ENCODE measurements at places on chromosomes 2 and 18. TPM values are rescaled to one million over a fixed set of nuclear protein-coding genes. Genes with fewer than 3 reads are reported as not detected.

The DGKD gene
- total RNA-seq: 30.2 TPM

The DCC gene
- total RNA-seq: 0.40 TPM

The NTSR2 gene
- not detected for total RNA-seq

- DNase-seq: no peak
Observed at GRCh38 chr2:74887960-74888700, 54.2 kb downstream of the HK2 start.

GRCh38 chr2:239610457-239611221 is 209.8 kb upstream of the HDAC4 start:
- DNase-seq: no peak

The CRYBA2 gene
- not detected for total RNA-seq

GRCh38 chr2:44136252-44136651 is 32.4 kb upstream of the PPM1B start:
- DNase-seq: no peak

DNA sequence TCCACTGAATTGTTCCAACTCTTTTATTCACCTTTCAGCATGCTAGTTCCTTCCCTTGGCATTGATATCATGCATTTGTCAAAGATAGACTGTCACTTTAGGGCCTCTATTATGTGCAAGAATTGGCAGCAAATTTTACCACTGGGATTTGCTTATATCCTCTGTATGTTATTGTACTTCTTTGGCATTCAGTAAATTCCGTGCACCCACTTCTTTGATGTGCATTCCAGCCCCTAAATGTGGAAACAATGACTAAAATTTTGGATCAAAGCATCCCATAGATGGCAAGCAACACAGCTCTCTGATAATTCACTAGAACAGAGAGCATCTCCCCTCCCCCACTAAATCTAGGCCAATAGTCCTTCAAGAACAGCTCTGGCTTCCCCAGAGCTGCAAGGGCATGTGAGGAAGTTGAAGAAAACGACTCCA is 399.0 kb upstream of the HNRNPA3 start:
- DNase-seq: no peak

DNA sequence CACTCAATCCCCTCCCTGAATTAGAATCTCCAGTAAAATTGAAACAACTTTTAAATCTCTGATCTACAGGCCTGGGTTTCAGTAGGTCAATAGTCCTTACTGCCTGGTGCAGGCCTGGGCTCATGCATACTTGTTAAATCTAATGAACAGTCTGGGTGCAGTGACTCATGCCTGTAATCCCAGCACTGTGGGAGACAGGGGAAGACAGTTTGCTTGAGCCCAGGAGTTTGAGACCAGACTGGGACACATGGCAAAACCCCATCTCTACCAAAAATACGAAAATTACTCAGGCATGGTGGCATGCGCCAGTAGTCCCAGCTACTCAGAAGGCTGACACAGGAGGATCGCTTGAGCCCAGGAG is 94.7 kb upstream of the SP3 start:
- DNase-seq: no peak

DNA sequence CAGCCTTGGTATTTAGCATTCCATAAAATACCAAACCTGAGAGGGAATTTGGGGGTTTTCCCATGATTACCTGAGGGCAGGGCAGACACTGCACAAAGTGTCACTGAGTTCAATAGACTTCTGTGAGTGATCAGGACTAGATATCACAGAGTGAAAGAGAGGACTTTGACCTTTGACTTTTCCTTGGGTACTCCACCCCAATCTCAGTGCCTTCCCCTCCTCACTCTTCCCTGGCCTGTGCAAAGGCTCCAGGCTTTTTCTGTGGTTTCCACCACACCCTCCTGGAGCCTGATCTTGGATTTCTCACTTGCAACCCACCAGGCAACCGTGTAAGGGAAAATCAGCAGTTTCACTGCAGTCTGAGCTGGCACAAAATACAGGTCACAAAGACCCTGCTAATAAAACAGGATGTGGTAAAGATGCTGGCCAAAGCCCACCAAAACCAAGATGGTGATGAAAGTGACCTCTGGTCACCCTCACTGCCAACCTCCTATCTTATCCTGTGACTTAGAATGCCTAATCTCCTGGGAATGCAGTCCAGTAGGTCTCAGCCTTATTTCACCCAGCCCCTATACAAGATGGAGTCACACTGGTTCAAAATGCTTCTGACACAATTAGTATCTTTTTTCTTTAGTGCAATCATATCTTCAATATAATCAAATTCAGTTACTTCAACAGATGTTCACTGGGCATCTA is 64.0 kb downstream of the BOD1L2 start:
- DNase-seq: no peak
